ENCODE measurements at places on chromosomes 12 and 14.

DNA sequence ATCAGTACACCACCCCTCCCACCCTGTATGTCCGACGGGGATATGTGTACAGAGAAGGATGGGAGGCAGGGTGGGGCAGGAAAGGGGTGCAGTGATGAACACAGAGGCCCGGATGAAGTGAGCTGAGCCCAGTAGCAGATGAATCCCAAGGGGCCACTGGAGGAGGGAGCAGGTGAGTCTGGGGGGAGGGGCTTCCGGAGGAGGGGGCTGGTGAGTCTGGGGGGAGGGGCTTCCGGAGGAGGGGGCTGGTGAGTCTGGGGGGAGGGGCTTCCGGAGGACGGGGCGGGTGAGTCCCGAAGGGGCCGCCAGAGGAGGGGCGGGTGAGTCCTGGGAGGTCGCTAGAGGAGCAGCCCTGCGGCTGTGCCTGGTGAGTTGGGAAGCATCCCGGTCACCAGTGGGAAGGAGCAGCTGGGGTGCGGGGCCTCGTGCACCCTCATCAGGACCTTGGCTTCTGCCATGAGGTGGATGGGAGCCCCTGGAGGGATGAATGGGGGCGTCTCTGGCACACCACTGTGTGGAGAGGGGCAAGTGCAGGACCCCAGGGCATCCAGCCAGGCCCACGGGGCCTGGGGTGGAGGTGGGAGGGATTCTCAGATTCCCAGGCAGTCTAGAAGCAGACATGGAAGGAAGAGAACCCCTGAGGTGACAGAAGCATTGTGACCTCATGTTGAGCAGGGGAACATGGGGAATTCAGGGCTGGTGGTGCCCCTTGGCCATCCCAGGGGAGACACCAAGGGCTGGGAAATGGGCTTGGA is 14.0 kb downstream of the BEGAIN start:
- no peak for DNase-seq

DNA sequence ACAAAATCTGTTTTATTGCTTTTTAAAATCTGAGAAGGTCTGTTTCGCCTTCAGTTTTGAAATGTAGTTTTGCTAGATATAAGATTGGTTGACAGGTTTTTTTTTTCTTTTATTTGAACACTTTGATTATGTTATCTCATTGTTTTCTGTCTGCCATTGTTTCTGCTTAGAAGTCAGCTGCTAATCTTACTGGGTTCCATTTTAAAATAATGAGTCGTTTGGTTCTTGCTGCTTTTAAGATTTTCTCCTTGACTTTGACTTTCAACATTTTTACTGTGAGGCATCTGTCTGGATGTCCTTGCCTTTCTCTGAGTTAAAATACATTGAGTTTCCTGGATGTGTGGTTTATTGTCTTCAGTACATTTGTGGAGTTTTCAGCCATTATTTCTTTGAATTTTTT is 56.7 kb downstream of the ADIPOR2 start:
- DNase-seq: peak; percentile 19

DNA sequence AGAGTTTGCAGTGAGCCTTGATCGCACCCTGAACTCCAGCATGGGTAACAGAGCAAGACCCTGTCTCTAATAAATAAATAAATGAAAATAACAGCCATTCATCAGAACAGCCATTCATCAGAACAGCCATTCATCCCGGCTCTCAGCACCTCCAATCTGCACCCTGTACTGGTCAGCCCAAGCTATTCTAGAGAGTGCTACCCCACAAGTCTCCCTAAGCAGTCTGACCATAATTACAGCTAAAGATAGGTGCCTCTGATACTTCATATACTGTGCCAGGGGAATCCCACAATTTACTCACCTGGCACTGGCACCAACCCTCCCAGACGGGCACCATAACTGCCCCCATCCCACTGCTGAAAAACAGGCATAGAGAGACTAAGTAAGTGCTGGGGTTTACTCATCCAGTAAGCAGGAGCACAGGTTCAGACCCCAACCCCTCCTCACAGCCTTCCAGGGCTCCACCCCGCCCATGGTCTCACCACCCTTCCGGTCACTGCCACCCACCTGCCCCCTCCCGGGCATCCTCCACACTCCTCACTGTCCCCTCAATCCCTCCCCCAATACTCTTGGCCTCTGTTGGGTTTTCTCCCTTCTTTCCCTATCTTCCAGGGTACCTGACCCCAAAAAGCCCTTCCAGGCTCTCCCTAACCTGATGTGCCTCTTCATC is 15.2 kb upstream of the EIF5 start:
- DNase-seq: no peak

DNA sequence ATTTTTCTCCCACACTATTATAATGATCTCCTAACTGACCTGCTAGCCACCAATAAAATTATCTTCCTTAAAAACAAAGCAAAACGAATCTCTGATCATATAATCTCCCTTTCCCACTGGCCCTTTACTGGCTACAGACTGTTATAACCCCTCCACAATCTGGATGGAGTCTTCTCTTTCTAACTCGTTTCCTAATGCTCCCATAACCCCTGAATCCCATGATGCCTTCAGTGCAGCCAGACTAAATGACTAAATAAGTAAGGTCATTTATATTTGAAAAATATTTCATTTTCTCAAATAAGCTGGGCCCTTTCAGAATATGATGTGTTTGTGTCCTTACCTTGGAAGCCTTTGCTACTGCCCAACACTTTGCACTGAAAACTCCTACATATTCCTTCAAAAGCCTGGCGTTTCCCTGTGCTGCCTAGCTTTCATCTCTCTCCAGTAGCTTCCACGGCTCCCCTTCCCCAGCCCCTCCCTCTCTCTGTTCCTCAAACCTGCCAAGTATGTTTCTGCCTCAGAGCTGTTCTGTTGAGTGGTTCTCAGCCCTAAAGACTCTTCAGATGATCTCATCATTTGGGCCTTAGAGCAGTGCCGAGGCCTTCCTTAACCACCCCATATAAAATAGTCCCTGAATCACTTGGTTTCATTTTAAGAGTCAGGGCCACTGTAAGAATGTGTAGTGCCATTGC is 91.7 kb downstream of the MYRFL start:
- no peak for DNase-seq

GRCh38 chr14:52121441-52121840 is 52.6 kb upstream of the NID2 start:
- DNase-seq: no peak

- DNase-seq: no peak
These were observed 524 bp upstream of the CDK4 start for GRCh38 chr12:57752668-57753000.

DNA sequence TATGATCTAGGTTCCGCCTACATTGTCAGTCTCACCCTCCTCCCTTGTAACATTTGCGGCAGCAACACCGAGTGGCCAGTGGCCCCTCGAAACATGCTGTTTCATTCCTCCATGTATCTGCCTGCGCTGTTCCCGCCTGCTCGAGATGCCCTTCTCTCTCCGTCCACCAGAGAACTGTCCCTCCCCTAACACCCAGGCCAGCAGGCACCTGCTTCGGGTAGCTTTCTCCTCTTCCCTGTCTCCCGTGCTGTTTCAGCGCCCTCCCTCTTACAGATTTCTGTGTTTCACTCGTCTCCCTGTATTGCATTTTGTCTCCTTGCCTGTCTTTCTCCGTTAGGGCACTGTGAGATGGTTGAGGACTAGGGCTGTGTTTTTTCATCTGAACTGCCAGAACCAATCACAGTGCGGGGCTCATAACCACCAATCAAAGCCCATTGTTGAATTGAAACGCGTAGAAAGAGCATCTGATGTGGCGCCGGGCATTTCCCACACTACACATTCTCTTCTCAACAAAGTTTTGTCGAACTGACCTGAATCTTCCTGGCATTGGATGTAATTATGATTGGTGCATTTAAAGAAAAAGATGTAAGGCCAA is 40.9 kb upstream of the ELK3 start:
- DNase-seq: no peak

DNA sequence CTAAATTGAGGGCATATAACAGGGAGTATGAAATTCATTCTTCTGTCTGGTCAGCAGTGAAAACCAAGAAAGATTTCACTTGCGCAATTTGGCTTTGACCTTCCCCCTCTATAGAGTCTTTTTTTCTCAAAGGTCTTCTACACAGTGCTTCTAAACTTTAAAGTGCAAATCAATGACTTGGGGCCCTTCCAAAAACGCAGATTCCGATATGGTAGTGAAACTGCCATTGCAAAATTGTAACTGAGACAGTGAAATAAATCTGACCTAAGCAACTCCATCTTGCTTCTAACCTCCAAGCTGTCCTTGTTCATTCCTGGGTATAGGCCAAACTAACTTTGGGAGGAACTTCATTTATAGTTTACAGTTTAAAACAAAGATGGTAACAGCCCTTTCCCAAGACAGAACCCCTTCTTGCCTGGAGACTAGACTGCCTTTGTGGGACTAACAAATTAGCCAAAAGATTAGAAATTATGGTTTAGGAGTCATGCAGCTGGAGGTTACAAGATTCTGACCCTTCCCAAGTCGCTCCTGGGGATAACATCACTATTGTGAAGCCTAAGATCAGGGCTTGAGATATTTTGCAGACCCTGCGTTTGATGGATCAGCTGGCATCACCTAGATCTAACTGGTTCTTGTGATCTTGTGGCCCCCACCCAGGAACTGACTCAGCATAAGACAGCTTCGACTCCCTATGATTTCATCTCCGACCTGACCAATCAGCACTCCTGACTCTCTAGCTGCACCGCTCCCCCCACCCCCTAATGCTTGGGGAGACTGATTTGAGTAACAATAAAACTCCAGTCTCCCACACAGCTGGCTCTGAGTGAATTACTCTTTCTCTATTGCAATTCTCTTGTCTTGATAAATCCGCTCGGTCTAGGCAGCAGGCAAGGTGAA is 5.0 kb downstream of the SLC25A21 start:
- DNase-seq: peak; percentile 59

- no peak for DNase-seq
These were observed 2.2 kb upstream of the DCD start for GRCh38 chr12:54650409-54650808.

GRCh38 chr14:99360774-99361595 is 89.0 kb upstream of the BCL11B start:
- peak; percentile 12 for DNase-seq

DNA sequence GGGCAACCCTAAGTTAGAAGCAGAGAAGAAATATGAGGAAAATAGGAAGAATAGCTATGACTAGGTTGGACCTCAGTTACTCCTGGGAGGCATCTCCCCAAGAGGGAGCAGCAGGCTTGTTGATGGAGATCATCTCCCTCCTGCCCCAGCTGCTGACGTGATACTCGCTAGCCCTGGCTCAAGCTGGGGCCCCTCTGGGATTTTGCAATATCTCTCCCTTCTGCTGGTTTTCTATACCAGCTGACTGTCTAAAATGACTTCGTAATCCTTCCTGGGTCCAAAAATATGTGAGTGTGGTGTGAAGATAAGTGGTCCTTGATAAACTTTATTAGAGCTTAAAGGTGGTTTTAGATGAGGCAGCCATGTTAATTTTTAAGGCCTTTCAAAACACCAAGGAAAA is 4.5 kb upstream of the HECTD4 start:
- DNase-seq: peak; percentile 85

DNA sequence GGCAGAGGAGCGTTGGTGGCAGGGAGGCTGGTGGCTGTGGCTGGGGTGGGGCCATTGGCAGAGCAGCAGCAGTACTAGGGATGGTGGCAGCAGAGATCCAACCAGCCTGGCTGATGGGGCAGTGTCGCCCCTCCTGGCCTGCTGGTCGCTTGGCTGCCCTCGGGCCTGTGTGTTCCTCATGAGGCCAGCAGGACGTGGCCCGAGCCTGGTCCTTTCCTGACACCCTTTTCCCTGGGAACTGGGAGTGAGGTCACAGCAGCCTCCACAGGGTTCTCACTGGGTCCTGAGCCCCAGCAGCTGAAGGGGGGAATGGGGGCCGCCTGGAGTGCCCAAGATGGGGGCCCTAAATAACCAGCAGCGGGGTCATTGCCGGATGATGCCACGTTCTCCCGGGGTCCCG is 46.1 kb downstream of the KIF26A start:
- DNase-seq: no peak

GRCh38 chr14:45819107-45819506 is 566.1 kb upstream of the MIS18BP1 start:
- no peak for DNase-seq

DNA sequence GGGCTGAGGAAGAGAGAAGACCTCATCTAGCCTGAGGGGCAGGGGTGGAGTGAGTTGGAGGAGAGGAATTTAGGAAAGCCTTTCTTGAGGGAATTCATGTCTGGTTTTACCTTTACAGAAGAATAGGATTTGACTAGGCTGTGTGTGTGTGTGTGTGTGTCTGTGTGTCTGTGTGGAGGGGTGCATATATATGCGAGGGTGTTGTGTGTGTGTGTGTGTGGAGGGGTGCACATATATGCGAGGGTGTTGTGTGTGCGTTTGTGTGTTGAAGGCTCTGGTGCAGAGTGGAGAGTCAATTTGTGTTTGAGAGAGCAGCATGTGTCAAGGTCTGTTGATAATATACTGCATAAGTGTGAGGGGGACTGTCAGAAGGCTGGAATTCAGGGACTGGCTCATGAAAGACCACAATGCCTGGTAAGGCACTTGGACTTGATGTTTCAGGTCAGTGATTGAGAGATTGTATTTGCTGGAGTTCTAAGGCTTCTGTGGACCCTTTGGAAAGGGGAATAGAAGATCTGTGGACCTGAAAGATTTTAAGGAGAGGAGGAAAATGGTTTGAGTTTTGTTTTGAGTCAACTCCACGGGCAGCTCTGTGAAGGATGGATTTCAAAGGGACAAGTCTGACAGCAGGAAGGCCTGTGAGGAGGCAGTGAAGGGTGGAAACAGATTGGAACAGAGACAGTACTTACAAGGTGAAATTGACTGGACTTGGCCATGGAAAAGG is 34.6 kb downstream of the TBC1D30 start:
- DNase-seq: no peak

- DNase-seq: no peak
These were observed 82.3 kb upstream of the ST8SIA1 start for GRCh38 chr12:22416801-22417200.

DNA sequence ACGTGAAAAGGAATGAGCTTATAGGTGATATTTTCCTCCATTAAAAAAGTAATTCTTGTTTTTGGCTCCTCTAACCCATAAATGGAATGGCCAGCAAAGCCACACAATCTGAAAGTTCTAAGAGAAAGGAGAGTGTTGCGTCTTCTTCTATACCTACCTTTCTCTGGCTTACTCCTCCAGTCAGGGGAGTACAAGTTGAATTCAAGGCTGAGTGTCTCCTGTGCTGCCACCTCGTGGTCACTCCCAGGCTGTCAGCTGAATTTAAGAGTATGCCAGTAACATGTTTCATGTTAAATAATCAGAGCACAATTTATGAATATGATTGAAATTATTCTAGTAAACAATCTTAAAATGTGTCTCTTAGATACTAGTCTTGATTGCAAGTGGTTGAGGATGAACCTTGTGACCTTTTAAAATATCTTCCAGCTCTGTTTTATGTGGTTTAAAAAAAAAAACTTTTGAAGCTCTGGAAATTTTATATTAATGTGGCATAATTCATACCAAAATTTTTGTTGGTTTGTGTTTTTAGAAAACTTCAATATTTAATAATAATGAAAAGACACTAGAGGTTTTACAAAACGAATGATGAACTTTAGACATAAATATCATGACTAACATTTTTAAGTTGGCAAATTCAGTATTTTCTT is 31.7 kb downstream of the PTHLH start:
- peak; percentile 79 for DNase-seq

DNA sequence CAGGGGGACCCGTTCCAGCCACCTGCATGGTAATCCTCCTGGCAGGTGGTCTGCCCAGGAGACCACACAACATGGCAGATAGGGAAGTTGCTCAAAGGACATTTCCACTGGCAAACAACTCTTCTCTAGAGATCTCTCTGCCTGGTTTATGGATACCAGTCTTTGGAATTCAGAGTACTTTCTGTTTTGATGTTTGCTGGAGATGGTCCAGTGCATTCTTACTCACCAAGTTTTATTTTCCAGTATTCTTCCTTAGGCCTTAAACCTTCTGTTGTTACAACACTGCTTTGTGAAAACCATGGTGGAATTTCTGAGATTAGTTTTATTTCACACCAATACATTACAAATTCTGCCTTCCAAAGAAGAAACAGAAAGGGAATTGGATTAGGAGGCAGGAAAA is 428.3 kb downstream of the FUT8 start:
- DNase-seq: no peak
